Ureter (tissue), 1 donor: ENCODE measurements at places on chromosomes 5 and 9. TPM values are rescaled to one million over a fixed set of nuclear protein-coding genes. Genes with fewer than 3 reads are reported as not detected.
A peak's percentile ranks its signal among the peaks of the same experiment; 100 is the strongest.

GRCh38 chr5:33936381-33937016, at the start of gene RXFP3:
Gene RXFP3 (plus strand): TSS chr5:33936386. CDS start chr5:33936741, 355 bp downstream.
- no peak for DNase-seq

DNA sequence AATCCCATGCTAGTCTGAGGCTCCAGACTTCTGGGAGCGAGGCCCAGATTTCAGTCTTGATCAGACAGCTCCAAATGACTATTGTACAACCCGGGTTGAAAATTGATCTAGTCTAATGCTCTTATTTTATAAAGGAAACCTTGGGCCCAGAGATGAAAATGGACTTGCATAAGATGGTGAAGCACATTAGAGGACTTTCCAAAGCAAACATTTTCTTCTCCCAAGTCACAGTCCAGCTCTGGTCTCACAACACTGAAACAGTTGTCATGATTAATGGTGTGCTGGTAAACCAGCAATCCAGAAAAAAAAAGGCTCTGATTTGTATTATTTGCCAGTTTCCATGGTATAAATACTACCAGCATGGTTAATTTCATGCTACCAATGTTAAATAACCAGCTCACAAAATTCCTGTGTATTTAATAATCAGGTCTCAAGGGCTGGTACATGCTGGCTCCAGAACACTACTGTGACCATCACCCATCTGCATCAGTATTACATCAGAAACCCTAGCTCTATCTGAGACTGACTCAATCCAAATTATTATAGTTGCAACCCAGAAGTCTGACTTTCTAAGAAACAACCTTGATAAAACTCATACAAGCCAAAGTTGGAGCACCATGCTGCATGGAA, 32.5 kb upstream of the ABLIM3 start:
- no peak for DNase-seq

- no peak for DNase-seq
Observed at GRCh38 chr5:135660826-135661575, 82.2 kb upstream of the CXCL14 start.

TCERG1 gene
- 138 TPM for total RNA-seq

- no peak for DNase-seq
Observed at GRCh38 chr9:119284587-119285337, 84.5 kb downstream of the BRINP1 start.

DNA sequence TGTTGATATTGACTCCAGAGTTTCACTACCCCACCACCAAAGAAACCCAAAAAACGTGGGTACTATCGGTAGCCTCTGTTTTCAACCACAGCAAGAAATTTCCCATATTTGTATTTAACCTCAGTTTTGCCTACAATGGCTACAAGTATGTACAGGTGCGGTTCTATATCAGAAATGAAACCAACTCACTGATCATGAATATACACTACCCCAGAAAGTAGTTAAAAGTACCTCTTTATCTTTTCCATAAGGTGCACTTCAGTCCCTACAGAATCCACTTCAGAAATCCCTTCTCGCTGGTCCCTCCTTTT, 140.6 kb upstream of the SLC12A2 start:
- no peak for DNase-seq

- no peak for DNase-seq
Observed at GRCh38 chr9:107789001-107789700, 299.6 kb upstream of the KLF4 start.

PCDHGB5 gene
- total RNA-seq: 12.1 TPM

GRCh38 chr9:106862821-106863720, at the start of gene ZNF462:
Gene ZNF462 (plus strand): TSS chr9:106863166. CDS start chr9:106923384, 60,218 bp downstream.
- DNase-seq: peak; percentile 62

- DNase-seq: no peak
Observed at GRCh38 chr5:81604193-81604592, 146.7 kb downstream of the SSBP2 start.

DNA sequence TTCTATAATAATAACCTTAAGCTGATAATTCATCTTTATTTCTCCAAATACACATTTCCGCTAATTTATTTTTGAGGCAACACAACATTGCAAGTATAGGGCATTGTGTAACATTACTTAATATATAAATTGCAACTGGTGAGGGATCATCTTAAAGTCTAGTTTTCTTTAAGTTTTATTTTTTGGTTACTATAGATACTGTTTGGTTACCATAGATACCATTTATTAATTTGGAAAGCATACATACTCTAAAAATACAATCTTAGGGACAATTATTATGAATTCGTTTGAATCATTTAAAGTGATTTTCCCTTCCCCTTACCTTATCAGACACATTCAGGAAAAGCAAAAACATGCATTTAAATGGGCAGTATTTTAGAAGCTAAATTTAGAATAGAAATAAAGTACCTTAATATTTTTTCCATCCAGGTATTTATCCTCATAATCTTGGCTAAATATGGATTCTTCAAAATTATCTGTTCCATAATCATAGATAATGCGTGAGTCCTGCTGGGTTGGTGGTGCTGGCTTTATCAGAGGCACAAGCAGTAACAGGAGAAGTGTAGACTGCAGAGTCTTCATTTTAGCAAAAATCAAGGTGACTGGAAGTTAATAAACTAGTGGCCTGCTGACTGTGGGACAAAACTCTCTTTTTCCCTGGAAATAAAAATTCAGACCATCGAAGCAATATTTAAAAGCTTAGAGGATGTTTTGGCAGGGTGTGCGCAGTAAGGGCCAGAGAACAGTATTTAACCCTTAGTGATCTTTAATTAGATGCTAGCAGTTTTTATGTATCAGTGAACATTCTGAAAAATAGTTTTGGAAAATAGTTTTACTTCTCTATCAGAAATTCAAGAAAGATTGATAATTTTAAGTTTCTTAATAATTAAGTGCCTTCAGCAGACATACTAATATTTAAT, 1.3 kb downstream of the OGN start:
- no peak for DNase-seq

DNA sequence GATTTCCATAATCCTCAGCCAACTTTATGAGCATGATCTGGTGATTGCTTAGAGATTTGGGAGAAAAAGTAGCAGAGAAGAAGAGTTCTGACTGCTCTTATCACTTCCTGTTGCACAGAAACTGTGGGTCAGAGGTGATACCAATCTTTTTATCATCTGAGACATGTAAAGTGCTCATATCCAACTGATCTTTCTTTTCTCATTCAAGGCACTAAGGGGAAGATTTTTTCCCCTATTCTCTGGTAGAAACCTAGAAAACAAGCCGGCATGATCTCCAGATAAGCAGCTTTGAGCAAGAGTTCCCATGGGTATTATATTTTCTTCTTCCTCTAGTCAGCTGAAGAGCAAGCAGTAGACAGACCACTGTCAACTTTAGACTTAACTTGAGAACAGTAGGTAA, 29.0 kb upstream of the GPR150 start:
- DNase-seq: no peak

DNA sequence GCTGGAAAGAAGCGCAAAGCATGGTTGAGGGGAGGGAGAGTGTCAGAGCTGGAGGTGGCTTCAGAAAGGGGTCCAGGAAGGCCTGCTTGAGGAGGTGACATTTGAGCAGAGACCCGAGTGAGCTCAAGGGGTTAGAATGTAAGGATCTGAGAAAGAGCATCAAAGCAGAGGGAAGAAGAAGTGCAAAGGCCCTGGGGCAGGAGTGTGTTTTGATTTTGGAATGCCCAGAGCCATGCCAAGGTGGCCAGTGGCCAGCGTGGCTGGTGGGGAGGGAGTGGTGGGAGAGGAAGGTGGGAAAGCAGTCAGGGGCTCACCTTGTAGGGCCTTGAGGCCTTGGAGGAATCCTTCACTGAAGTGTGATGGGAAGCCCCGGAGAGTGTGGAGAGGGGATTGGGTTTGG, 15.4 kb downstream of the FGF18 start:
- no peak for DNase-seq

DNA sequence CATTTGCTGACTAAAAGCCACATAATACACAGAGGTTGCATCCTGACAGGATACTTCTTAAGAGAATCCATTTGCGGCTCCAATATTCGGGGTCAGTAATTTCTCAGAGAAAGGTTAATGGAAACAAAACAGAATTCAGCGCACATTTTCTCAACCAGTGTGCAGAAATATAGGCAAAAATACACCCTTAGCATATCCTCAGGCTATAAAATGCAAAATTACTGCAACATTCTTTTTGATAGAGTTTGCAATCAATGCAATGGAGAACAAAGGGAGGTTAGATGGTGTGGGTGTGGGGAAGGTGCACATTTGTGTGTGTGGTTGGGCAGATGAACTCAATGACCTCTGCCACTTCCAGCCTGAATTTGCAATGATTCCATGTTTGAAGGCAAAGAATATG, 35.4 kb upstream of the ACO1 start:
- no peak for DNase-seq

DNA sequence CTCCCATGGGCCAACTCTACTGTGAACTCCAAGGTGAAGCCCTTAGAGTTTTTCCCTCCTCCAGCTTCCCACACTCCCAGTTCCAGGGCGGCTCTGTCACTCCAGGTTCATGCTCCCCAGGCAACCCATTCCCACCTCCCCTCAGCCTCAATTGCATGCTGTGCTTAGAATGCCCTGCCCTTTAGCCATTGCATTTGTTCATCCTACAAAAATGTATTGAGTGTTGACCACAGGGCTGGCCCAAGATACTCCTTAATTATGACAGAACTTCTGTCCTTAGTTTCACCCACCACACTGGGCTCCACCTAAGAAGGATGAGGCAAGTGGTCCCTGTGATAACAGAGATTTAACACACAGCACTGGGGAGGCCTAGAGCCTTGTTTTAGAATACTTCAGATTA, 236.1 kb downstream of the ADAMTSL1 start:
- DNase-seq: no peak

ANKRD20A1 gene
- total RNA-seq: 4.4 TPM

DNA sequence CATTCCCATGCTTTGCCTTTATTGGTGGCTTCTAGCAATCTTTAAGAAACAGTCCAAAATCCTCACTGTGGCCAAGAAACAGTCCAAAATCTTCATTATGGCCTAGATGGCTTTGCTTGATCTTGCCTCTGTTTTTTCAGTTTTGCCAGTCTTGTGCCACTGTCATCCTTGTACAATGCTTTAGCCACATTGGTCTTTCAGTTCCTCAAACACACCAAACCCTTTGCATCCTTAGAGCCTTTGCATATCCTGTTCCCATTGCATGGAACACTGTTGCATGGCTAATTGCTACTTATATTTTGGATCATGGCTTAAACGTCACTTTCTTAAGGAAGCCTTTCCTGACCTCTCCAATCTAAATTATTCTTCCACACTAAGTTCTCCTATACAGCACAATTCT, 22.1 kb downstream of the MRRF start:
- DNase-seq: no peak

CDC20B gene
- not detected for total RNA-seq

SELENOP gene
- 87.8 TPM for total RNA-seq

GRCh38 chr9:19493174-19493811, 84.5 kb downstream of the ACER2 start:
- peak; percentile 50 for DNase-seq

LRRC14B gene
- total RNA-seq: not detected

DNA sequence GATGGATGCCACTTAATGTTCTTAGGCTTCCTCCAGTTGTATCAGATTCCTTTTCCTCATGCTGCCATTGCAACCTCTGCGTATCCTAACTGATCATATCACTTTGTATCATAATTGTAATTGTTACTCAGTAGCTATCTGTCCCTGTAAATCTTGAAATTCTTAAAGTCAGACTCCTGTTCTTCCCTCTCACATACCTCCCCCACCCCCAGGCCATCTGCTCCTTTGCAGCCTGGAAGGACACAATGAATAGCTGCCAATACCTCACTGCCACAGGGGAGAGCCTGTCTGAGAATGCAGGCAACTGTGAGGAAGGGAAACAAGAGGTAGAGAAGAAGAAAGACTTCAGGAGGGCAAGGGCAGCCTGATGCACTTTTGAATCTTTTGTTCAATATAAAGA, 228.5 kb downstream of the ENC1 start:
- no peak for DNase-seq

FBP1 gene
- total RNA-seq: 231 TPM

- no peak for DNase-seq
Observed at GRCh38 chr9:96086936-96087571, 211.6 kb downstream of the ERCC6L2 start.

NFIL3 gene
- 39.6 TPM for total RNA-seq

DNA sequence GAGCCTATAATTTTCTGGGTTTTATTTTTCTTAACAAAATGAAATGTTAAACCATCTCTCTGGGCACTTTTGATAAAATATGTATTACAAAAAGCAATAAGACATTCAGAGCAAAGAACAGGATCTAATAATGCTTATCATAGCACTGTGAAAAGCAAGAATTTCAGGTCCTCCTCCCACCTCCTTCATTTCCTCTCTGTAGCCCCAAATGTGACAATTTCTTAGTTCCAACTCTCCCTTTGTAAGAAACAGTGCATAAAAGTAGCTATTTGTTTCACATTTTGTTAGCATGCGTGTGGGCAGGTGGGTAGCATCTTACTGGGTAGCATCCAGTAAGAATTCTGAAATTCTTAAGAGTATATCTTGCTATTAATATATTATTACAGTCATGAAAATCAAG, 130.9 kb upstream of the RASA1 start:
- DNase-seq: no peak

FOXD4 gene
- not detected for total RNA-seq

TARS1 gene
- total RNA-seq: 149 TPM

- peak; percentile 9 for DNase-seq
Observed at GRCh38 chr9:18911714-18912342, 121.2 kb downstream of the SAXO1 start.

DNA sequence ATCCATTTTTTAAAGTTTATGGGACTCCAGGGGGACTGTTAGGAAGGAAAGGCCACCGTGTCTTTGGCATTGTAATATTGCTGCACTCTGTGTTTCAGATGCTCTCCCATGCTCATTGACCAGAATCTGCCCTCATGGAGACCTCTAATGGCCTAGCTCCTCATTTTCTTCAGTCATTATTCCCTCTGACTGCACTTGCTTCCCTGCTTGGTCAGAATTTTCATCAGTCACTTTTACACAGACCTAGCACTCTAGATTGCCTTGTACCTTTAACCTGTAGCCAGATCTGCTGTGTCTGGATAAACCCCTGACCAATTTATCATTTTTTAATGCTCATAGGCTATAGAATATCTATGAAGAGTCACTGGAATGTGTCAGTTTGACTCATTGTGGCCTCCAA, 155.5 kb upstream of the NUDT12 start:
- no peak for DNase-seq

DNA sequence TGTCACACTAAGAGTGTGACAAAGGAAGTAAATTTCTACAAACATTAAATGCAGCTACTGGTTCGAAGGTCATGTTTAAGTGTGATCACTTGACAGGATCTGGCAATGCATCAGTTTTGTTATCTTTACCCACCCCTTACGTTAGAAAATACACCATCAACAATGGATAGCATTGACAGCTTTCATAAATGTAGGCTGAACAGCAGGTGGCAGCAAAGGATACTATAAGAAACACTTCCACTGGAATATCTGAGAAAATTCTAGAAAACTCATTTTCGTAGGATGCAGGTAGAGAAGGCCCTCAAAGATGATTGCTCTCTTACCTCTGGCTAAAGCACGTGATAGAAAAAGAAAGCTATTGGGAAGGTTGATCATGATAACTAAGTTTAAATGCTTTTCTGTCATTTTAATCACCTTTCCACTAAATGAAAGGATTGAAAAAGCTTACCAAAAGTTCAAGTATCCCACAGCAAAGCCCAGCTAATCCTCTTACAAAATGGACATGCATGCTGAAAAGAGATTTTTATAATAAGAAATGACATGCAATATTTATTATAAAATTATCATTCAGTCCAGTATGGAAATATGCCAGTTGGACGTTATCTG, 292.5 kb downstream of the PARP8 start:
- no peak for DNase-seq

BNC2 gene
- 21.5 TPM for total RNA-seq

GRCh38 chr5:67165526-67166459, 30.8 kb downstream of the CD180 start:
- peak; percentile 91 for DNase-seq

SMIM33 gene
- not detected for total RNA-seq

GRCh38 chr5:110262749-110263148, 463.7 kb downstream of the TMEM232 start:
- DNase-seq: no peak
